ENCODE measurements at places on chromosomes 5 and 9. TPM values are rescaled to one million over a fixed set of nuclear protein-coding genes. Genes with fewer than 3 reads are reported as not detected.

TMEM171 gene
- total RNA-seq = 0.21 TPM

GGTA1 gene
- total RNA-seq = 19.3 TPM

CSF2 gene
- not detected for total RNA-seq

CAMK2A gene
- total RNA-seq = 10.8 TPM

PCDHB10 gene
- total RNA-seq = 1.5 TPM

CCNG1 gene
- total RNA-seq = 89.2 TPM

CFAP157 gene
- not detected for total RNA-seq

GRPEL2 gene
- total RNA-seq = 8.7 TPM

TAF11L12 gene
- total RNA-seq = not detected

GABRG2 gene
- not detected for total RNA-seq

SLC6A19 gene
- total RNA-seq = not detected
